ENCODE measurements at places on chromosomes 16 and 17. TPM values are rescaled to one million over a fixed set of nuclear protein-coding genes. Genes with fewer than 3 reads are reported as not detected.

Gene PKD1
- polyA plus RNA-seq = 48.4 TPM

Gene SOCS7
- polyA plus RNA-seq = 1.3 TPM

Gene MRPL28
- polyA plus RNA-seq = 110 TPM

DNA sequence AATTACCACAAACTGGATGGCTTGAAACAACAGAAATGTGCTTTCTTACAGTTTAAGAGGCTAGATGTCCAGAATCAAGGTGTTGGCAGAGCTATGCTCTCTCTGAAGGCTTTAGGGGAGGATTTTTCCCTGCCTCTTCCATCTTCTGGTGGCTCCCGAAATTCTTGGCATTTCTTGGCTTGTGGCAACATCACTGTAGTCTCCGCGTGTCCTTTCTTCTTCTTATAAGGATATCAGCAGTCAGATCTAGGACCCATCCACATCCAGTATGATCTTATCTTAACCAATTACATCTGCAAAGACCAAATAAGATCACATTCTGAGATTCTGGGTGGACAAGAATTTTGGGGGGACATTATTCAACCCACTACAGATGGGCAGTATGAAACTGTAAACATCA lies 119.2 kb upstream of the PMFBP1 start:
- DNase-seq = peak; percentile 54

GRCh38 chr17:36066365-36066985 lies 2.4 kb downstream of the CCL18 start:
- no peak for DNase-seq

- DNase-seq = no peak
Observed at GRCh38 chr17:79681628-79682261, 49.0 kb upstream of the ENPP7 start.

- DNase-seq = no peak
Observed at GRCh38 chr17:5769593-5770354, 185.5 kb upstream of the NLRP1 start.

Data from GM23248 (cell line).